ENCODE measurements at places on chromosomes 5 and 9.

DNA sequence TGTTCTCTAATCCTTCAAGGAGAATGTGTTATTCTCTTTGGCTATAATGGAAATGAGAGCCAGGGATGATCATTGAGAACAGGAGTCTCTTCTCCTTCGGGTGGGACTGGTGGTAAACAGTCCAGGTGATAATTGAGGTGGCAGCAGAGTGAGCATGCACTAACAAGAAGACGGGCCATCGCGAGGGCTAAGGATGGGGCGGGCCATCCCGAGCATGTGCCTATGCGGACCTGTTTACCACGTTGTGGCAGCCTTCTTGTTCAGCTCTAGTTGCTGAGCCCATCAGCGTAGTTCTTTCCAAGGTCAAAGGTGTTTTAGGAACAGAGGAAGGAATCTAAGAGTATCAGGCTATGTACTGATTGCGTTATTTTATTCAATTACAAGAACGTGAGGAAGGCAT is 180.1 kb downstream of the SMARCA2 start:
- no peak for DNase-seq

GRCh38 chr9:4102078-4102477 is 197.8 kb downstream of the GLIS3 start:
- DNase-seq, result no peak

DNA sequence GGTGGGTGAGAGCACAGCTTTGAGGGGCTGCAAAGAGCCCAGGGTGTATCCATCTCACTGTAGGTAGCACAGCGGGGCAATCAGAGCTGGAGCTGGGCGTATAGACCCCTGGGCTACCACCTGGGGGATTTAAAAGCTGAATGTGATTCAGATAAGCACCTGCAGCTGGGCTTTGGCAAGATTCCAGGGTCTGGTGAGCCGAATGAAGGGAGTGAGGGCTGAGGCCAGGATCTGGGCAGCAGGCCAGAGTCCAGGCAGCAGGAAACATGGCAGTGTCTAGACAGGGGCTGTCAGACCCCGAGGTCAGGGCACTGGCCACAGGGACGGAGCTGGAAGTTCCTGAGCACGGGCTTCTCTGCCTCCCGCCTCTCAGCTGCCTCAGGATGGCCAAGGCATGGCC is 8.7 kb downstream of the ASS1 start:
- DNase-seq, result no peak

GRCh38 chr5:16540421-16540820 is 74.8 kb upstream of the ZNF622 start:
- no peak for DNase-seq

DNA sequence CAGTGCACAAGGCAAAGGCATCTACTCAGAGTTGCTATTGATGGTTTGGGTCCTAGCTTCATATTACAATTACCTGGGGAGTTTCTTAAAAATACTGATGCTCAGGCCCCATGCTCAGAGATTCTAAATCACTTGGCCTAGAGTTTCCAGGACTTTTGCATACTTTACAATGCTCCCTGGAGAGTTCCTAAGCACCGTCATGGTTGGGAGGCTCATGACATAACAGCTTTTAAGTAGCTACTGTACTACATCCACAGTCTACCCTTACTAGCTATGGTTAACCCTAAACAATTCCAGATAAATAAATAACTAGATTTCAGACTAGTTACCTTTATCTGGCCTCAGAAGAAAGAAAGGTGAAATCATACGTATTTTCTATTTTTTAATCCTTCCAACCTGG is 414.4 kb downstream of the PDE4D start:
- no peak for DNase-seq

DNA sequence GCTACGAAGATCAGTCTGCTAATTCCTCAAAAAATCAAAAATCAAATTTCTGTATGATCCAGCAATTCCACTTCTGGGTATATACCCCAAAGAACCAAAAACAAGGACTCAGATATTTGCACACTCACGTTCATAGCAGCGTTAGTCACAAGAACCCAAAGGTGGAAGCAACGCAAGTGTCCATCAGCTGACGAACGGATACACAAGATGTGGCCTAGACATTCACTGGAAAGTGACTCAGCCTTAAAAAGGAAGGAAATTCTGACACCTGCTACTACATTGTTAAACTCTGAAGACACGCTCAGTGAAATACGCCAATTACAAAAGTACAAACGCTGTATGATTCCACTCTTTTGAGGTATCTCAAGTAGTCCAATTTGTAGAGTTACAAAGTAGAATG is 93.3 kb downstream of the OTULIN start:
- no peak for DNase-seq

DNA sequence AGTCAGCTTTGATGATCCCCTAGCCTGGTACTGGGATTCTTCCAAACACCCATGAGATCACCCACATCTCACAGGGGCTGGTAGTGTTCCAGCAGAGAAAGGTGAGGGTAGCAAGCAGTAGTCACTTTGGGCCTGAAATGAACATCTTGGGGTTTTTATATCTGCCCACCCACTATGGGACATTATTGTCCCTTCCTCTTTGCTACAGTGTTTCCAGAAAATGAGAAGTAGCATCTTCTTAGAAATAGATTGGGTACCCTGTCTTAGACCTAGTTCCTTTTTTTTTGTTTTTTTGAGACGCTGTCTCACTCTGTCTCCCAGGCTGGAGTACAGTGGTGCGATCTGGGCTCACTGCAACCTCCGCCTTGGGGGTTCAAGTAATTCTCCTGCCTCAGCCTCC is 249.2 kb upstream of the ANKRD55 start:
- DNase-seq, result no peak

GRCh38 chr5:107919969-107920368 is 249.2 kb upstream of the EFNA5 start:
- no peak for DNase-seq

GRCh38 chr9:121972501-121972981 is 120.6 kb downstream of the TTLL11 start:
- DNase-seq, result no peak

DNA sequence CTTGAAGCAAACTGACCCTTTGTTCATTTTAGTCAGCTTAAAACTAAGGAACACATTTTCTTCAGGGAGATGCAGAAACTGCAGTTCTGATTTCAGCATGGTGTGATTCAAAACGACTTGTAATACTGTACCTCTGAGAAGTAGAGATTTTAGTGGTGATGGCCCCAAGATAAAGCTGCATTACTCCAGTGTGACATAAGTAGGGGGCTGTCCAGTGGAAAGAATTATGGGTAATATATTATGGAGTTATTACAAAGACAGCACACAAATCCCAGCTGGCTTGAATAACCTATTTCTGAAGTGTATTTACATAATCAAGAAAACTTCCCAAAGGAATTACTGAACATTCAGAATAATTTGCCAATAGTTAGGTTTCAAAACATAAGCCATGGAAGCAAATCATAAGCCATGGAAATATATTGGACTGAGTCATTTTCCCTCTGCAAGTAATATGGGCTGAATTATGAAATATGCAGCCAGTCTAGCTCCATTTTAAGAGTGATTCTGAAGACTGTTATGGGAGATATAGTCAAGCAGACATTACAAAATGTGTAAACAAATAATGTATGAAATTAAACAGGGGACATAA is 133.7 kb upstream of the FBXL17 start:
- DNase-seq, result no peak

GRCh38 chr9:115939065-115939765 is 214.4 kb upstream of the PAPPA start:
- DNase-seq, result no peak

GRCh38 chr9:7298123-7298522 is 501.5 kb downstream of the DMAC1 start:
- no peak for DNase-seq

- no peak for DNase-seq
Measured at GRCh38 chr9:127132921-127133647, 10.6 kb upstream of the ANGPTL2 start.

GRCh38 chr9:123063177-123063598 is 29.7 kb downstream of the GPR21 start:
- DNase-seq, result no peak

DNA sequence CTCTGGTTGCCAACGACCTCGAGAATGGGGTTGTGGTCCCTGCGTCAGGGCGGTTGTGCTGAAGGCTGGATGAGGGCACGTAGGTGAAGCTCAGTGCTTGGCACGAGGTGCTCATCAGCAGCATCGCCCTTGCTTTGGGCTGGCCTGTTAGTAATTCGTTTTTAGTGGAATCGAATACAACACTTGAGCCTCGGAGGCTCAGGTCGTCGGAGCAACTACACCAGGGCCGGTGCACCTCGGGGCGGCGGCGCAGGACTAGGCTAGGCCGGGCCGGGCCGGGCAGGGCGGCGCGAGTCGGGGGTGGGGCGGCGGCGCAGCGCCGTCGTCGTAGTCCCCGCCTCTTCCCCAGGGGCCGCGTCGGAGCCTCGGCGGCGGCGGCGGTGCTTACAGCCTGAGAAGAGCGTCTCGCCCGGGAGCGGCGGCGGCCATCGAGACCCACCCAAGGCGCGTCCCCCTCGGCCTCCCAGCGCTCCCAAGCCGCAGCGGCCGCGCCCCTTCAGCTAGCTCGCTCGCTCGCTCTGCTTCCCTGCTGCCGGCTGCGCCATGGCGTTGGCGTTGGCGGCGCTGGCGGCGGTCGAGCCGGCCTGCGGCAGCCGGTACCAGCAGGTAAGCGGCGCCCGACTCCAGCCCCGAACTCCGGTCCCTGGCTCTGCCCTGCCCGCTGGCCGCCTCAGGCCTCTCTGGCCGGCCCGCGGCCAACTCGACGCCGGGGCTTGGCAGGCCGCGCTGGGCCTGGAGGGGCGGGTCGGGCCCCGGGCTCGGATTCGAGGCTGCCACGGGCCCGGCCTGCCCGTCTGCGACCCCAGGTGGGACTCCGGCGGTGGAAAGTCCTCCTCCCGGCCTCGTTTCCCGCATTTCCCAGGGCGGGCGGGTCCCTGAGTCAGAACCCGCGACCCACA is at the start of gene NDFIP1:
Gene NDFIP1, plus strand, starts transcription at position 348 of the 899 bp plus-strand sequence. Its CDS starts 196 bp downstream, at position 544.
- DNase-seq, result peak; percentile 75

DNA sequence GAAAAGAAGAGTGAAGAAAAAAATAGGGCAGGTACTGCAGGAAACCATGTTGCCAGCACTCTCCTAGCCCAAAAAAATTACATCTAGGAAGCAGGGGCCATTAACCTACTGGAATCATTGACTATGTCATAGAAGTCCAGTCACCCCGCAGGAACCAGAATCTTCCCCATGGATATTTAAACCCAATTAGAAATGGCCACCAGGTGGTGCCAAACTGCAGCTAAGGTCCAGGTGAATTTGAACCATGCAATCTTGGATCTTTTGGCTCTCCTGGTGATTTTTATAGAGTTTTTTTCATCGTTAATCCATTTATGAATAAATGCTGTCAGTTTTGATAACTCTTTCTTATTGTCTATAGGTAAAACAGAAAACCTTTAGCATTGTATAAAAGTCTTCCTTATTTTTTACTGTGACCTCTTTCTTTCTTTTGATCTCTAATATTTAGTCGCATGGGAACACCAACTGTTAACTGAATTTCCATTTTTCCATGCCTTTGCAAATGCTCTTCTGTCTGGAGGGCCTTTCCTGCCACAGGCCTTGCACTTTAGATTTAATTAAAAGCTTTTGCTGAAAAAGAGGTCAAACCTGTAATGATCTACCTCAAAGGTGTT is 147.5 kb upstream of the FGF10 start:
- DNase-seq, result no peak

DNA sequence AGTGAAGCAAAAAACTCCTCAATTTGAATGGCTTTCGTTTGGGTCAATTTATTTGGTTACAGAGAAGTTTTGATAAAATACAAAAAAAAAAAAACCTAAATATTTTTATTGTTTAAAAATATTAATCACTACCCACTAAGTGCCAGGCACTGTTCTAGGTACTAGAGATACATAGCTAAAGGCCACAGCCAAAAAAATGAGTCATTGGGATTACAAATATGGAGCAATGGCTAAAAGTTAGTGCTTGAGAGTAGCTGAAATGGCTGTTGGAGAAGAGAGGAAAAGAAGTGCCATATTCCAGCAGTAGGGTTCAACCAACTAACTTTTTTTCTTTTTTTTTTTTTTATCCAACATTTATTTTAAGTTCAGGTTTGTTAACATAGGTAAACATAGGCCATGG is 130.1 kb upstream of the PTGER4 start:
- DNase-seq, result no peak

DNA sequence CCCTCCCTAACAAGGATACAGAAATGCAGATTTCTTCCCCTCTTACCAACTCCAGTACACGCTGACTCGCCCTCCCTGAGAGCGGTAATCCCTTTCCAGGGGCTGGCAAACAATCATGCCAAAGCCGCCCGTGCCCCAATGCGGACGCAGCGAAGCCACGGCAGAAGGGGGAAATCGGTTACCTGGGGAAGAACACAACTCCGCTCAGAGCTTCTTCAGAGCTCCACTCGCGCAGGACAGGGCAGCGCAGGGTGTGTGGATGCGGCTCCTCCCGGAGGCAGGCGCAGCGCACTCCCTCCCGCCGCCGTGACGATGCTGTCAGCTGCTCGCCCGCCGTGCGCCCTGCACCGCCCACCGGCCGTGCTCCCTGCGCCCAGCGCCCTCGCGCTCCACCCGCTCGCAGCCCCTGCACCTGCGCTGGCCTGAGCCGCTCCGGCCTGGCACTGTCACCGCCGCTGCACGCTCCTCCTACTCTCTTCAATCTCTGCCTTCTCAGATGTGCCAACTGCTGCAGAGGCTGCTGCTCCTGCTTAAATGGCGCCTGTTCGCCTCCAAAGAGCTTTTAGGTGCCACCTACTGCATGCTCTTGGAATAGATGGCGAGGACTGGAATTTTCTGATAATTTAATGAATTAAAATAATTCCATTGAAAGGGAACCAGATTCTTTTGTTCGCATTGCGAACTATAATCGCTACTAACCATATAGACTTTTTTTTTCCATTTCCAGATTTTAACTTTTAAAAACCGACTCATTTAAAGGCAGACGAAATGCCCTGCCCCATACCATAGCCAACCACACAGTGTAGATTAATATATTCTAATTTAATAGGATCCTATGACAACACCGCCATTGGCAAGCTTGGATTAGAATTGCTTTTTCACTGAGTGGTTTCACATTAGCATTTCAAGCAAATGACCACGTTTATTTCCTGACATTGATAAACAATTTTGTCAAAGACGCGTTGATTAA is at the start of gene DIRAS2:
Gene DIRAS2, minus strand, starts transcription at position 255 of the 970 bp plus-strand sequence. CDS start 28,997 bp downstream, outside the sequence.
- no peak for DNase-seq

GRCh38 chr5:18000744-18001143 is 366.5 kb downstream of the TAF11L14 start:
- no peak for DNase-seq

- DNase-seq, result no peak
Measured at GRCh38 chr5:106290841-106291240, 1379.9 kb downstream of the EFNA5 start.

DNA sequence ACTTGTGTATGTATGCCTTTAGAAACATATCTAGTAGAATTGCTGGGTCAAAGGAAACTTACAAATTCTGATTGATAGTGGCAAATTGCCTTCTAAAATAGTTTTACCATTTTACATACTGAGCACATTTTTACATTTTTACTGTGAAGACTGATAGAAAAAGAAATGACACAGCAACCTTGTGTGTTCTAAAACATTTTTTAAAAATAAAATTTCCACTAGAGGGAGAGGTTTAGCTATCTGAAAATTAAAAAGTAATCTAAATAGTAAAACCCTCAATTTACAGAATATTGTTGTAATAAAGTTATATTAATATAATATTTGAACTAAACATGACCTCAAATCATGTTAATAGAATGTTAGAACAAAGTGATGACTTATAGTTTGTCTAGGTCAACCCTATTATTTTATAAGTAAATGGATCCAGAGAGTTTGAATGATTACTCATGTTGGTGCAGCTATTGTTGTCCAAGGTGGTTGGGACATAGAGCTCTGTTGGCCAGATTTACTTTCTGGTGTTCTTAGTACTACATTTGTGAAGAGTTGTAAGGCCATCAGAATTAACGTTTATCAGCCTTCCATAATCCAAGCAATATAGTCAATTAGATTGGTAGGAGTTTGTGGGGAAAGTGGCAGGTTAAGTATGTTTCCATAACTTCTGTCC is 17.2 kb downstream of the CENPP start:
- no peak for DNase-seq

GRCh38 chr9:79573412-79573923 is 1.7 kb downstream of the TLE4 start:
- DNase-seq, result no peak

Measured in activated CD8-positive, alpha-beta memory T cell treated with anti-CD3 and anti-CD28 coated beads for 1 hour (primary cell).